Stomach (tissue), 19 donors: ENCODE measurements at places on chromosomes 4 and X. TPM values are rescaled to one million over a fixed set of nuclear protein-coding genes. Genes with fewer than 3 reads are reported as not detected.
A peak's percentile ranks its signal among the peaks of the same experiment; 100 is the strongest.

The PRKG2 gene
- 0.58 TPM for total RNA-seq

DNA sequence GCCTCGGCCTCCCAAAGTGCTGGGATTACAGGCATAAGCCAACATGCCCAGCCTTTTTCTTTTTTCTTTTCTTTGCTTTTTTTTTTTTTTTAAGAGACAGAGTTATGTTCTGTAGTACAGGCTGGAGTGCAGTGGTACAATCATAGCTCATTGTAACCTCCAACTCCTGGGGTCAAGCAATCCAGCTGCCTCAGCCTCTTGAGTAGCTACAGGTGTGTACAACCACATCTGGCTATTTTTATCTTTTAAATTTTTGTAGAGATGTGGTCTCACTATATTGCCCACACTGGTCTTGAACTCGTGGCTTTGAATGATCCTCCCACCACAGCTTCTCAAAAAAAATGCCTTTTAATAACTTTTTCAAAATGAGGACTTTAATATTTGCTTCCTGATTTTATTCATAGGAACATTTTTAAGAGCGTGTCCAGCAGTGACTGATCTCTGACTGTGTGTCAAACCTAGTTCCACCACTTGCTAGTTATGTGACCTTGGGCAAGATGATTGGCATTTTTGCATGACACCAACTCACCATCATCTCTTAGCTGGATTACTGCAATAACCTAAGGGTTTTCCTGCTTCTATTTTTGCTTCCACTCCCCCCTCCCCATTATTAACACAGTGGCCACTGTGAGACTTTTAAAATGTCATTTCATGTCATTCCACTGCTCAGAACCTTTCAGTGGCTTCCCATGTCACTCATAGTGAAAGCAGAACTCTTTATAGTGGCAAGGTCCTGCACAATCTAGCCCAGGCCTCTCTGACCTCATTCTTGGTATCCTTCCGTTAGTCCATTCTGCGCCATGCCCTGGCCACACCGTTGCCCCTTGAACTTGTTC is 4.5 kb upstream of the TNIP3 start:
- H3K27me3 ChIP-seq: no peaks in the 10 kb centered on the region
- no peaks in the 10 kb centered on the region for H3K4me1 ChIP-seq
- H3K36me3 ChIP-seq: no peaks in the 10 kb centered on the region
- no peak overlapping the region for H3K4me3 ChIP-seq
- no peak for DNase-seq
- no peak overlapping the region for H3K27ac ChIP-seq

DNA sequence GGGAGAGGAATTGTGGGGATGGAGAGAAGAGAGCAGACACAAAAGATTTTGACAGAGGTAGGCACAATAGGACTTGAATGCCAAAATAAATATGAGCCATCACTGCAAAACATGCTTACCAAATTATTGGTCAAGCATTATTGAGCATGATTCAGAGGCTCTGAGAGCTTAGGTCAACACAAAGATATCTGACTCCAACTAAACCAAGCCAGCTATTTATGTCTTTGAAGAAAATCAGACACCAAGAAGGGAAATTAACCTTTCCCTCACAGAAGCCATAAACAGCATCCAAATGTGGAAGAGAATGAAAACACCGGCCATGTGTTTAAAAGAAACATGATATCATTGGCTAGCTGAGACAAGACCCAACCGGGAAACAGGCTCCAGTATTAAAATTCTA is 323.2 kb downstream of the RAB28 start:
- no peaks in the 10 kb centered on the region for H3K36me3 ChIP-seq
- H3K27ac ChIP-seq: no peak overlapping the region
- no peaks in the 10 kb centered on the region for H3K27me3 ChIP-seq
- no peaks in the 10 kb centered on the region for H3K4me1 ChIP-seq
- H3K4me3 ChIP-seq: no peak overlapping the region

DNA sequence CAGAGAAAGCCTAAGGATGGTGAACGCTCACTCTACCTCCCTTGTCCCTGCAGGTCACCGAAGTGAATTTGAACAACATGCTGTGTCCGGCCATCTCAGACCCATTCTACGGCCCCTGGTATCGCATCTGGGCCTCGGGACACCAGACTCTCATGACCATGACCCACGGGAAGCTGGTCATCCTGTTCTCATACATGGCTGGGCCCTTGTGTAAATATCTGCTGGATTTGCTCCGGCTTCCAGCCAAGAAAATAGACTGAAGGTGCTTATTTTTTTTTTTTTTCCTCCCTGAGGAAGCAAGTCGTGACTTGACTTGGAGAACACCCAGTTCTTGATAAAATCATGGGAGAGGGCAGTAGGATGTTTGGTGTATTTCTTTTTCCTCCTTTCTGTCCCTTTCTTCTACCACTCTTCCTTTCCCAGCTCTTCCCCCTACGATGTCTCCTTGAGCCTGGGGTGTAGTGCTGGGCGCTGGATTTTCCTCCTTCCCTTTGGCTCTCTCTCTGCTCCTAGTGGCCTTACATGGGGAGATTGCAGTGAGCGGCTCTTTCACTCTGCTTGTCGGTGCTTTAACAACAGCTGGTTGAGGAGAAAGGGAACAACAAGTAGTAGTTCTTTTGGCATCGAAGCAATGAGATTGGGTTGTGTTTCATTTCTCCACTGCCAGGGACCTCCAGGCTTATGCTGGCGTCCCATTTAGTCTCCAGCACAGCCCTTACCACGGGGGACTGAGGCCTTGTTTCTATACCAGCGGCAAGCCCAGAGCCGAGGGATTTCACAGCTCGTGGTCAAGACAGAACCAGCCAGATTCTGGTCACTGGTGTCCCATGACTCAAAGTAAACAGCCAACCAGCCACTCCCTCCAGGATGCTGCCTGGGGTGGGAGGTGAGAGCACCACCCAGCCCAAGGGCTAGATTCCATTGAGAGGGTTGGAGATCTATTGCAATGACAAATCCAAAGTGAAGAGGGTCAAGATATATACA is 144.4 kb downstream of the AMMECR1 start:
- no peaks in the 10 kb centered on the region for H3K27me3 ChIP-seq
- H3K36me3 ChIP-seq: peaks cover 10% of the 10 kb centered on the region
- H3K4me1 ChIP-seq: peaks cover 6% of the 10 kb centered on the region
- no peak for DNase-seq
- peak overlapping the region; percentile 21 for H3K27ac ChIP-seq

GRCh38 chrX:22171287-22172060 is 101.2 kb upstream of the CBLL2 start:
- no peak overlapping the region for H3K27ac ChIP-seq
- H3K27me3 ChIP-seq: no peaks in the 10 kb centered on the region
- no peak for DNase-seq
- H3K4me1 ChIP-seq: no peaks in the 10 kb centered on the region
- H3K36me3 ChIP-seq: no peaks in the 10 kb centered on the region
- H3K4me3 ChIP-seq: no peak overlapping the region
